ENCODE measurements at places on chromosomes 2 and 18. TPM values are rescaled to one million over a fixed set of nuclear protein-coding genes. Genes with fewer than 3 reads are reported as not detected.

KLHL29 gene
- 14.3 TPM for total RNA-seq

XDH gene
- not detected for total RNA-seq

THAP4 gene
- total RNA-seq, result 23.6 TPM

DES gene
- total RNA-seq, result 0.41 TPM

GPAT2 gene
- total RNA-seq, result 2.0 TPM

RAB6C gene
- 0.41 TPM for total RNA-seq

KIF1A gene
- 146 TPM for total RNA-seq

POTEJ gene
- total RNA-seq, result not detected

Measured in frontal cortex (tissue), 4 donors.